Right lung (tissue), 10 donors: ENCODE measurements at places on chromosomes 13 and 19. TPM values are rescaled to one million over a fixed set of nuclear protein-coding genes. Genes with fewer than 3 reads are reported as not detected.

DNA sequence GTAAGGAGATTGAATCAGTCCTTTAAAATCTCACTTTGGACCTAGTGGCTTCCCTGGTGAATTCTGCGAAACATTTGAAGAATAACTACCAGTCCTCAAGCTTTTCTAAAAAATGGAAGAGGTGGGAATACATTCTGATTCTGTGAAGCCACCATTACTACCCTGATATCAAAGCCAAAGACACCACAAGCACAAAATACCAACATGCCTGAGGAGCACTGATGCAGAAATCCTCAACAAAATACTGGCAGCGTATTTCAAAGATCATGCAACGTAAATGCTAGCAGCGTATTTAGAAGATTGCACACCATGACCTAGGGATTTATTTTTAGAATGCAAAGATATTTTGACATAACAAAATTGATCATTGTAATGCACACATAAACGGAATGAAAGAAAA, 14.4 kb downstream of the ATP4B start:
- no peak for DNase-seq

- no peak for DNase-seq
Observed at GRCh38 chr13:45327253-45327955, 13.6 kb downstream of the TPT1 start.

DNA sequence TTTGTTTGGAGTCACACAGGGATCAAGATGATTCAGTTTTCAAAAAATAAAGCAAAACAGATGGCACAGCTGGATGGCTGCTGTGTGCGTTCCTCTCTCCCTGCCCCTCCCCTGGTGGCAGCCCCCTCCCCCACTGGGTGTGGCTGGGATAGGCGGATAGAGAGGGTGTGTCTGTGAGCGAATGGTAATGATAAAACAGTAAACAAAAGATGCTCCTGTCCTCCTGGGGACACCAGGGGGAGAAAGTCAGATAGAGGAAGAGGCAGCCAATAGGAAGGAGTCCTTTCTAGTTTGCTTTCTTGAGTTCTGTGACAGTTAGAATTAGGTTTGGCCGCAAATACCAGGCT, 6.5 kb downstream of the TMEM255B start:
- no peak for DNase-seq

- DNase-seq, result no peak
Observed at GRCh38 chr13:74794582-74794981, 660.4 kb upstream of the KLF12 start.

- DNase-seq, result no peak
Observed at GRCh38 chr19:5624018-5624663, 1.3 kb downstream of the SAFB start.

DNA sequence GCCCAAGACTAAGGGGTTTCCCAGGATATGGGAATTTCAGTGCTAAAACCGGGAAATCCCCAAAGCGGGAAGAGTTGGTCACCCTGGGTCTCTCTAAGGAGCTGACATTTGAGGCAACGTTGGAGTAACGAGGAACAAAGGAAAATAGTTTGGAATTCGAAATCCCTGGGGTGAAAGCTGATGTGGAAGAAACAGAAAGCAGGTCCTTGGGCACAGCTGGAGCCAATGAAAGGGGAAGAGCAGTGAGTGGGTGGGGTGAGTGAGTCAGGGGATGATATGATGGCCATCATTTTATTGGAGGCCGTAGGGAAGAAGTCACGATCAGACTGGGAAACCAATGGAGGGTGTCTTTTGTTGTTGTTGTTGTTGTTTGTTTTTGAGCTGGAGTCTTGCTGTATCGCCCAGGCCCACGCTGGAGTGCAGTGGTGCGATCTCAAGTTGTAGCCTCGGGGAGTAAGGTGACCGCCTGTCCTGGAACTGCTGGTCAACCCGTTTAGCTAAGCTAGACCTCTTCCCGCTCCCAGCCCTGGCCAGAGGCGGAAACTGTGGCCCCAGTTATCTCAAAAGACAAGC, 3.4 kb upstream of the RFX2 start:
- no peak for DNase-seq

DNA sequence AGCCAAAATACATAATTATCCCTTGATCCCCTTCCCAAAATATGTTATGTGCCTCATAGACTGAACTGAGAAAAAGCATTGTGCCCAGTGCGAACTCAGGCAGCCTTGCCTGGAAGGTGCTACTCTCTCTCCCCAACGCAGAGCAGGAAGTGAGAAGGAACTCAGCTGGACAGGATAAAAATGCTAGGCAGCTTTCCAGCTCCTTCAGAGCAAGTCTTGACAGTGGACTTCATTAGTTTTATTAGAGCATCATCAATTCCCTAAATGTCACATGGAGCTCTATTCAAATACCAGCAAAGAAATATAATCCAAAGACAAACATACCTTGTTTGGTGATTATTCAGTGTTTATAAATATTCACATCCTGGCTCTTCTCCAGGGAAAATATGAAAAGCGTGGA, 202.4 kb downstream of the RFC3 start:
- DNase-seq, result no peak

DNA sequence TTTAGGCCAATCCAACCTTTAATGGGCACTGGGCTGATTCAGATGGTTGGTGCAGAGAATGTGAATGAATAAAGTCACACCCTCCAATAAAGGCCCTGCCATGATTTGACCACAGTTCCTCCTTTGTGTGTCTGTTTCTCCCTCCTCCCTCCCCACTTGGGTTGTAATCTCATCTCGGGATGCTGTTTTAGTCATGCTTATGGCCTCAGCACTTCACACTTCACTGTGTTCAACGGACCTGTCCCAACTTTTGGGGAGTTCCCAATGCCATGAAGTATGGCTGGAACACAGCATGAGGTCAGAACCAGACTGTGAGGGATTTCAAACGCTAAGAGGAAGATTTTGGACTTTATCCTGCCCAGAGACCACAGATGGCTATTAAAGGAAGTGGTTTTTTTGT, 5.6 kb upstream of the RAB8A start:
- DNase-seq, result no peak

- DNase-seq, result peak; percentile 71
Observed at GRCh38 chr19:7681340-7682174, 924 bp downstream of the TRAPPC5 start.

DNA sequence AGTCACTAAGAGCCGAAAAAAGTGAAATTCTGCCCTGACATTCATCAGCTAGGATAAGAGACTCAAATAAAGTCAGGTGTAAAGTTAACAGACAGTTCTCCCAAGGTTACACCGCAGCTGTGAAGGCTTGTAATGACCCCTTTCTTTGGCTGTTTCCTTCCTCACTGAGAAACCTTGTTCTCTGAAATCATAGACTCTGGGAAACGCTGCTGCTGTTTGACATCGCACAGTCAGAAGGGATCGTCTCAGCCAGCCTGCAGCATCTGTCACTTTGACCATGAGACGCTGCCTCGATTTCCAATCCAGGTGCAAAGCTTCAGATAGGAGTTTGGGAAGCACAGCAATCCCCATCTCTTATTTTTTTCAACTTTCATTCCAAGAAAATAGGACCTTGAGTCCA, 678 bp downstream of the BCAT2 start:
- DNase-seq, result no peak

GRCh38 chr19:17718550-17718946, 732 bp upstream of the MAP1S start:
- no peak for DNase-seq

DNA sequence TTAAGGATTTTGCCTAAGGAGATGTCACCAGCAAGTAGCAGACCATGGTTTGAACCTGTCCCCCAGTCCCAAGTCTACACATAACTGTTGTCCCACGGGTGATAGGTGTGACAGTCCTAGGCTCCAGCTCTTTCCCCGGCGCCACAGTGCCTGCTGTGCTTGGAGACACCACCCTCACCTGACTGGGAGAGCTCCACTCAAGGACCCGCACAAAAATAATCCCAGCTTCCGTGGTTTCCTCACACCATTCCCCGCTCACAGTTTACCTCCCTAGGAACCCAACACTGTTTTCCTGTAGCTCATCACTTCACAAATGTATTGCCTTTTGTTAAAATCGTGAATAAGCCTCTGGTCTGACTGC, 19.8 kb upstream of the RASA3 start:
- no peak for DNase-seq

The KLF16 gene
- 5.4 TPM for polyA plus RNA-seq

The LGALS16 gene
- not detected for polyA plus RNA-seq

The LHB gene
- not detected for polyA plus RNA-seq

The ZIK1 gene
- polyA plus RNA-seq, result 23.8 TPM

The CPB2 gene
- 0.13 TPM for polyA plus RNA-seq

The TPRX2 gene
- polyA plus RNA-seq, result not detected
